ENCODE measurements at places on chromosomes 1 and 21.

- DNase-seq = no peak
Measured at GRCh38 chr1:188669728-188670382, 1807.8 kb downstream of the BRINP3 start.

DNA sequence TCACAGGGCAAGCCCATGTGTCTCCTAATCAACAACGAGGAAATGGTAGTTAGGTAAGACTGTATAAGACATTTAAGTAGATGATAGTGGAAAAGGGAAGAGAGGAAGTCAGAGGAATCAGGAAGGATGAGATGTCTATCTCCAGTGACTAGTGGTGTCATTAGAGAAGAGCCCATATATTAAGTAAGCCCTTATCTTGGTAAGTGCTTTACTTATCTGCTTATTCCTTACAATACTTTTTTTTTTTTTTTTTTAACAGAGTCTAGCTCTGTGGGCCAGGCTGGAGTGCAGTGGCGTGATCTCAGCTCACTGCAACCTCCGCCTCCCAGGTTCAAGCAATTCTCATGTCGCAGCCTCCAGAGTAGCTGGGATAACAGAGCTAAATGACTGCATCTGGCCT lies 29.5 kb downstream of the RNF11 start:
- no peak for DNase-seq

DNA sequence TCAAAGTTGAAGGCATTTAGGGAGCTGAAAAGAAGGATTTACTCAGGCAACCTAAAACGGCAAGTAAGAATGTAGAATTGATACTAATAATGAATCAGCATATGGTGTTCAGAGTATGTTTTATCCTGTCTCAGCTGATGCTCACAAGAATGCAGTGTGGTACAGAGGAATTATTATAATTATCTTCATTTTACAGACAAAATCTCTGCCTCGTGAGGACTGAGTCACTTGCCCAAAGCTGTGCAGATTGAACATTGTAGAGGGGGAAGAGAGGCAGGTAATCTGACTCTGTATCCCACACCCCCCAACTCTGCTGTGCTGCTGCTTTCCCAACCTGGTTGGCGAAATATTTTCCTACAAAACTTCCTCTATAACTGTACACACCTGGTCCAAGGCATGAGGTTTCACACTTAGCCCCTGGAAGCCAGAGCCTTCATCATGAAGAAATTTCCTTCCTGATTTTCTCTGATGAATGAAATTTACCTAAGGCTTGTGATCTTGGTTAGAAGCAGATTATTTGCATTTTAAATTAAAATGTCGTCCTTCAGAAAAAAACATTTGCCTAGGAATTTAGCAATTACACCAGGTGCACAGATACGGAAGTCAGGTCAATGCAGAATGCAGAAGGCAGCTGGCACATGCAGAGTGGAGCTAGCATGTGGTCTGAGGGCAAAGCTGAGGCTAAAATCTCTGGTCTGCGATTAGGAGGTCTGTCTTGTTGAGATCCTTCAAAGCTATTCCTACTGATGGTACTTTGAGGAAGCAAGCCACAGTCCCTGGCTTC lies 52.8 kb downstream of the DPT start:
- no peak for DNase-seq

DNA sequence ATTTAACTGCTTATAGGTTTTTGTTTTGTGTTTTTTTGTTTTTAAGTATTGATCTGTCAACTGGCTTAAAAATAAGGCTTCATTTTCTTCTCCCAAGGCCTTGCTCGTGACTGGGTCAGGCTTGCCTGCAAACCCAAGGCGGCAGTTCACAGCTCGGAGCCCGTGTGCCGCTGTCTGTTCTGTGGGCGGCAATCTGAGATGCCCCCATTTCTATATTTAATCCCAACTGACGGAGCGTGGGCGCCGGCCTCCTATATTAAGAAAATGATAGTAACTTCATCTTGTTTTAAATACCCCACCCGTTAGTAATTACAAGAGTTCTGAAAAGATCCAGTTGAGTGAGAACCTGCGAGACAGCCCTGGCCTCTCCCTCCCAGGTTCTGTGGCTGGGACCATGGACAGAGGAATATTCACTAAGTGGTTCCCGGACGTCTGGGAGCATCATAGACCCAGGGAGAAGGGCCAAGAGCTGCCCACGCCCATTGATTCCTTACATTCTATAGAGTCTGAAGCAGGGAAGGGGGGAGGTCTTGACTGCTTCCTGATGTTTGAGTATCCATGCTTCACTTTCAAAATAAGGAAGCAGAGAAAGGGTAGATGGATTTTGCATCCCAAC lies 42.6 kb upstream of the GPR153 start:
- DNase-seq = no peak
